ENCODE measurements at places on chromosomes 7 and 10.

- no peak for DNase-seq
These were observed 86.8 kb upstream of the CSTF2T start for GRCh38 chr10:51786016-51786683.

- DNase-seq = no peak
These were observed 205.9 kb upstream of the PHF14 start for GRCh38 chr7:10767771-10768170.

- DNase-seq = no peak
These were observed 690.5 kb downstream of the PARD3 start for GRCh38 chr10:34124522-34125035.

GRCh38 chr10:45410807-45411606 lies 37.0 kb downstream of the ALOX5 start:
- no peak for DNase-seq

Data from cardiac septum (tissue), 1 donor.